ENCODE measurements at places on chromosomes 12 and 14.
A peak's percentile ranks its signal among the peaks of the same experiment; 100 is the strongest.

DNA sequence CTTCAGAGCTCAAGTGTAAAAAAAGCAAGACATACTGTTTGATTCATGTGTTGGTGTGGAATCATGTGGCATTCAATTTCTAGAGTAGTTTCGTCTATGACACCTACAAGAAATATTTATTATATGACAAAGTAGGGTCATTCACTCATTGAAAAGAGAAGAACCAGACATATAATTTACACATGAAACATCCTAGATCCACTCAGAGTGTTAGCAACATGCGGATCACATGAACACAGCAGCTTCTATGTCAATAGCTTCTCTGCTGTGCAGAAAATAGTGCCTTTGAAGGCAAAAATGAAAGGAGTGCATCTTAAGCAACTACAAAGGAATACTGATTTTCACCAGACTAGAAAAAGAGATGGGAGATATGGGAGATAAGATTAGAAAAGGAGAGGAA lies 569.8 kb downstream of the RPS29 start:
- no peak for DNase-seq

DNA sequence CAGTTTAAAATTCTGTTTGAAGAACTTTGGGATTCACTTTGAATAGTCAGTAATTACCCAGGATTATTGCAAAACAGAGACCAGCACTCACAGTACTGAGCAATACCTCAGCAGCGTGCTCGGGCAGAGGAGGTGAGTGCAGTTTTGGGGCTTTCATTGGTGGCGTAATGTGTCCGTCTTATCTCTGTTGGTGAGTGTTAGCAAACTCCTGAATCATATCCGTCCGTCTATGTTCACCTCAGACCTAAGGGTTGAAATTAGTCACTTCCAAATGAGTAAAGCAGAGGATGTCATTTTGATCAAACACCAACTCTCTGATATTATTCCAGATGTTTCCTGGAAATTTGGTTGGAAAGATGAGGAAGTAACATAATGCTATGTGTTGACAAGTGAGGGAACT lies 82.8 kb downstream of the BORCS5 start:
- no peak for DNase-seq

- DNase-seq = peak; percentile 32
Observed at GRCh38 chr12:120687578-120688289, 785 bp downstream of the MLEC start.

GRCh38 chr12:88546853-88547252 lies 33.4 kb downstream of the KITLG start:
- no peak for DNase-seq

DNA sequence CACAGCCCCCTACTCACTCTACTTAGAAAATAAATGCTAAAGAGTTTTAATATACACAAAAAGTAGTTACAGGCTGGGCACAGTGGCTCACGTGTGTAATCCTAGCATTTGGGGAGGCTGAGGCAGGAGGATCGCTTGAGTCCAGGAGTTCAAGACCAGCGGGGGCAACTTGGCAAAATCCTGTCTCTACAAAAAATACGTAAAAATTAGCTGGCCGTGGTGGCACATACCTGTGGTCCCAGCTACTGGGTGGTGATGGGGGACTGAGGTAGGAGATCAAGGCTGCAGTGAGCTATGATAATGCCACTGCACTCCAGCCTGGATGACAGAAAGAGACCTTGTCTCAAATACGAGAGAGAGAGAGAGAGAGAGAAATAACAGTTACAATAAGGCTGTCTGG lies 9.9 kb upstream of the DYNC1H1 start:
- DNase-seq = no peak

- peak; percentile 66 for DNase-seq
Observed at GRCh38 chr12:8698132-8698851, 501 bp downstream of the RIMKLB start.

DNA sequence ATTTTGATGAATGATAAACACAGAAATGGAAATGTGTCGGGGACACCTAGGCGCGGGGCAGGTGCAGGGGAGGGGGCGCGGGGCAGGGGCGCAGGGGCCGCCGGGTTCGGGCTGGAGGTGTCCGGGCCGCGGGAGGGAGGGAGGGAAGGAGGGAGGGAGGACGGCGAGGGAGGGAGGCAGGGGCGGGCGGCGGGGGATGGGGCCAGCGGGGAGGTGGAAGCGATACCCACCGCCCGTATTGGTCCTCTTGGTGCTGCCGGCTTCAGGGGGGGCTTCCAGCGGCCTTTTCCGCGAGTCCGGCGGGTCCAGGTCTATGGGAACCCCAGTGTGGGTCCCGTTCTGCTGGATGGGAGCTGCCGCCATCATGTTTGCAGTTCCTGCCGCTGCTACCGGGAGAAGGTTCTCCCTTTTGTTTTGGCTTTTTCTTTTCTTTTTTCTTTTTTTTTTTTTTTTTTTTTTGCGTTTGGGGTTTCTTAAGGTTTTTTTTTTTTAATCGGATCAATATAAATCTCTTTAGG lies 703 bp downstream of the NOVA1 start:
- no peak for DNase-seq

DNA sequence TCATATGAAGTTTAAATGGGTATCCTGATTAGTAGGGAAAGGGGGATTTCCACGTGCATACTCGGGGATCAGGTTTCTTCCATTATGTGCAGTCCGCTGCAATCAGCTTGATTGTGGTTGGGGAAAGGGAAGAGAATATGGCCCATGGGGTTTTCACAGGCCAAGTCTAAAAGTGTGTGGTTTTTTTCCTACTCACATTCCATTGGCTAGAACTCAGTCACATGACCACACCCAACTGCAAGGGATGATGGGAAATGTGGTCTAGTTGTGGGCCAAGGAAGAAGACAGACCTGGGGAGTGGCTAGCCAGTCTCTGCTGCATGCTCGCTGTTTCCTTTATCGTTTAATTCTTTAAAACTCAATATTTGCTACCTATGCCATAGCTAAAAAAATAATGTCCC lies 105.1 kb downstream of the PRIMA1 start:
- DNase-seq = no peak

GRCh38 chr12:148676-149416 lies 65.1 kb downstream of the SLC6A12 start:
- no peak for DNase-seq

DNA sequence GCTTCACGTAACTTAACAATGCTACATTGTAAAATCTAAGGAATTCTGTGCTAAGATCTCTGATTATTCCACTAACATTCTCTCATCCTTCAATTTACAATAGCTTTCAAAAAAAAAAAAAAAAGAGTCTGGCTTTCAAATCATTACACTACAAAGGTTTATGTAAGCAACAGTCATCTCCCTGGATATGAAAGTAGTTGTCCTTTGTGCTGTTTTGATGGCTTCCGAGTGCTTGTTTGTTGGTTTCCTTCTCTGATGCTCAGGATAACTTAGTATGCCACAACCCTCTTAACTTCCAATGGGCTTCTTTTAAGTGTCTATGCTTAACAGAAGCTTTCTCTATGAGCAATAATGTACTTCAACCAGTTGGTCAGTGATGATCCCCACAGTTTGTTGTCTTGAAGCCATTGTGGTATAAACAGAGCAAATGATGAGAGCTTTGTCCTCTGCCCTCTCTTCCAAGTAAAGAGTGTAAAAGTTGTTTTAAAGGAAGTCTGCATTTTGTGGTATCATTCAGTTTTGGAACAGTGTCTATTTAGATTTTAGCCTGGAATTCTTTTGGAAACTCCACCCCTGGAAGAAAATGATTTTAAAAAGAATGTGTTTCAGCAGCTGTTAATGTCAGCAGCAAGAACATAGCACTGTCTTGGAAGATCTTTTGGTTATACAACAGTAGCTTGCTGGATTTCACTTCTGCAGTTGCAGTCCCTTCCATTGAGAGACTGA lies 396.1 kb upstream of the RGS6 start:
- DNase-seq = no peak

DNA sequence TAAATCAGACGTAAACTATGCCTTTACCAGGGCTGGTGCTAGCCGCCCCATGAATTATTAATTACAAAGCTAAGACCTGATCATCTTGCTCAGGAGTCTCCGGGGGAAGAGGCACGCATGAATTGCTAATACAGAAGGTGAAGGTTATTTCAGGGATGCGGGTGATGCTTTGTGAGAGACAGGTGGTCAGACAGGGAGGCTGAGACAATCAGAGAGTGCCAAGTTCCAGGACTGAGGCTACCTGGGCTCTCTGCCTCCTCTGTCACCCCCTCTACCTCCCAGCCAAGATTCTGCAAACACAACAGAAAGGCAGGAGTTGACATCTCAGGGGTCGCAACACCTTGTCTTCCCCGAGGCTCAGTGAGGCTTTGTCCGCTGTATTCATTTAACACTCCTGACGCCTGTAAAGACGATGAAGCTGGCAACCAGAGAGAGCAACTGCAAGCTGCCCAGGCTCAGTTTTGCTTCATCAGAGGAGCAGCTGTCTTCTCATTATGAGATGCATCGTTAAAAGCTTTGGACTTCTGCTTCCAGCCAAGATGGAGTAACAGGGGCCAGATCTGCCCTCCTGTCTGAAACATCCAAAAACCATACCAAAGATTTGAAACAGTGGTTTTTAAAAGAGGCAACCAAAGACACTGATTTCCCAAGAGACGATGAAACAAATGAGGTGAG lies 46.6 kb downstream of the PRIMA1 start:
- no peak for DNase-seq

DNA sequence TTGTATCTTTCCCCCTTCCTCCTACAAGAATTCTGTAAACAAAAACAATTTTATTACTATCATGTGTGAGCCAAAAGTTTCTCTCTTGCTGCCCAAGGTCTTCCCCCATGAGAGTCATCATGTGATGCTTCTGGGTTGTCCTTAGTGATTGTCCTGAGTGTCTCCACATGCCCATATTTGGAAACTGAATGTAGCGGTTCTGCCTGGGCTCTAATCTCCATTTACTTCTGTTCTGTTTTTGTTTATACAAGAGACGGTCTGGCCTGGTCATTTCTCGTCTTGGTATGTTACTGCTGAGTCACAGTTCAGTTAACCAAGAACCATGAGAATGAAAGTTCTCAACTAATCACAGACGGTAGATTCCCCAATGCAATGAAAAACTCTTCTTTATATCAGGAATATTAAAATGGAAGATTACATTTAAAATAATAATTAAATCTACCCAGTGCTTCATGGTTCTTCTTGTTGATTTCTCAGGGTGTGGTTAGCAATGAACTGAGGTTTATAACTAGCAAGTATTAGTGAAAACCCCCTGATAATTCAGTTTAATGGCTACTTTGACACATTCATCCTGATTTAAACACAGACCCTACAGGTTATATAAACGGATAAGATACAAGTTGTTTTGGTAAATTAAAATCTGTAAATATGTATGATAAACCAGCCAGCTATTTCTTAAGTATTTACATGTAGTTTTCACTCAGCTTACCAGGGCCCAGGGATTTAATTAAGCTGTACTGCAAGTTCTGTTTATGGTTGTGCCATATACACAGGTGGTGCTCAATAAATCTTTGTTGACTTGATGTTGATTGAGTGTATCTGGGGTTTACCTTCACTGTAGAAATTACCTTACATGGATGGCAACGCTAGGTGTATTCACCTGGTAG lies 81.1 kb downstream of the PELI2 start:
- peak; percentile 43 for DNase-seq

DNA sequence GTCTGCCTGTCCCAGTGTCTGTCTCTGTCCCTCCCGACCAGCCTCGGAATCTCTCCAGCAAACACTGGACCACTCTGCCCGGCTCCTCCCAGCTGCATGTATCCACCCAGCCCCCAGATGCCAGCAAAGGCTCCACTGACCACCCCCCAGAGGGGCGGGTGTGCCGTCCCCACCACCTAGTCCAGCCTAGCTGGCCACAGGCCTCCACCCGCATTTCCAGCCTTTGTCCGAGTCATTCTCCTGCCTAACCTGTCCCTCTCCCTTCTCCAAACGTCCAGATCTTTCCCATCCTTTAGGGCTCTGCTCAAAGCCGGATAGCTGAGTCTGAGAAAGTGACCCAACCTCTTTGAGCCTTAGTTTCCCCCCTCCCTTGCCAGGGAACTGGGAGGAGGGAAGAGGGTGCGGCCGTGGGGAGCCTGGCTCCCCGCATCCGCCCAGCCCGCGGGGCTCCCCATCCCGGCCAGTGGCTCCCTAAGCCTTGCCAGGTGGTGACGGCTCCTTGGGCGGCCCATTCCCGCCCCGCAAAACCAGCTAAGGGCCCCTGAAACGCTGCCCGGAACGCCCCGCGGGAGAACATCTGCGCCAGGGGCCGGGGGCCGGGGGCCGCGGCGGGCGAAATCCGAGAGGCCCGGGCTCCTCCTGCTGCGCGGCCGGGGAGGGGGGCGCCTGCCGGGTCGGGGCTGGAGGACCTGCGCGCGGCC lies 34.6 kb upstream of the ANKRD9 start:
- DNase-seq = no peak

DNA sequence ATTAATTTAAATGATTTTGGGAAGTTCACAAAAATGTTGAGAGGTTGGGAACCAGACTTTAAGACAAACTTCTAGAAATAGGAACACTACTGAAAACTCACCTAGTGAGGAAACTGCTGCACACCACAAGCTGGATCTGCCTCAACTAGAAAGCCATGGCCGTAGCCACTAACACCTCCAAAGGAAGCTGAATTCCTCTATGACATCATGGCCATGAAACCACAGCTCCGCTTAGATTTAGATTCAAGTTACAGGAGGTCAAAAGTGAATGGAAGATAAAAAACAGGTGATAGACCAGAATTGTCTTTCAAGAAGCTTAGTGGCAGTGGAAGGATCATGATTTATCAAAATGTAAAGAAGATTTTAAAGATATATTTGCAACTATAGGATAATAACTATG lies 208.8 kb upstream of the ALG10 start:
- DNase-seq = no peak

GRCh38 chr12:11798006-11798708 lies 148.7 kb downstream of the ETV6 start:
- DNase-seq = no peak

GRCh38 chr14:57871459-57872080 lies 5.7 kb upstream of the SLC35F4 start:
- peak; percentile 25 for DNase-seq

GRCh38 chr14:91387169-91387835 lies 30.3 kb downstream of the CCDC88C start:
- peak; percentile 78 for DNase-seq

DNA sequence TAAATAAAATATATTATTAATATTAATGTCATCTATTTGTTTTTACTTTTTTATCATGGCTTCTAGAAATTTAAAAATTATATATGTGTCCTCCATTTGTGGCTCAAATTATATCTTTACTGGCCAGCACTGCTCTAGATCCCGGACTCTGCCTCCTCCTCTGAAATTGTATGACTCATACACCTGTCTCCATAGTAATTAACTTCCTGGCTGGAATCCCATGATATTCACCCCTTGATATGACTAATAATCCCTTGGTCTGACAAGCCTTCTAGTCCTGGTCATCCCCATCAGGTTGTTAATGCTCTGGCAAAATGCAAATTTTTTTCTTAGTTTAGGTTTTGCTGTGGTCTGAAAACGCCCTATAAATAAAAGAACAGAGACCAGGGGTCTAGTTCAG lies 116.2 kb downstream of the BMP4 start:
- DNase-seq = no peak

DNA sequence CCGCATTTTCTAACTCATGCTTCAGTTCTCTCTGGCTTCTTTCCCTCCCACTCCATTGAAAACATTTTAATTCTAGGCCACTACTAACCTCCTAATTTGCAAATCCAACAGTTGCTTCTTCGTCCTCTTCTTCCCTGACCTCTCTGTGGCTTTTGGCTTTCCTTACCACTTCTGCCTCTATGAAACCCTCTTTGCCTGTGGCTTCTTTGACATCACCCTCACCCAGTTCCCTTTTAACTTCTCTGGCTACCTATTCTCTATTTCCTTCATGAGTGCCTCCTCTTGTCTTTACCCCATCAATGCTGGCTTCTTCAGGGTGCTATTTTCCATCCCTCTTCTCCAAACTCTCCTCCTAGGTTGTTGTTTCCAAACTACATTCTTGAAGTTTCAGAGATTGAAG lies 4.4 kb upstream of the HCFC2 start:
- DNase-seq = no peak

Data from MG63 (cell line).